ENCODE measurements at places on chromosomes 2 and 18. TPM values are rescaled to one million over a fixed set of nuclear protein-coding genes. Genes with fewer than 3 reads are reported as not detected.

The LIMS3 gene
- total RNA-seq, result 2.4 TPM

The RPS27A gene
- 2,174 TPM for total RNA-seq

The HOXD12 gene
- total RNA-seq, result not detected

The GAREM1 gene
- 12.2 TPM for total RNA-seq

The MC2R gene
- total RNA-seq, result not detected

The DQX1 gene
- not detected for total RNA-seq

The CRYGB gene
- not detected for total RNA-seq

The GKN2 gene
- not detected for total RNA-seq

The SKOR2 gene
- total RNA-seq, result not detected

The MAP3K19 gene
- total RNA-seq, result not detected
